ENCODE measurements at places on chromosomes 3 and 15.

DNA sequence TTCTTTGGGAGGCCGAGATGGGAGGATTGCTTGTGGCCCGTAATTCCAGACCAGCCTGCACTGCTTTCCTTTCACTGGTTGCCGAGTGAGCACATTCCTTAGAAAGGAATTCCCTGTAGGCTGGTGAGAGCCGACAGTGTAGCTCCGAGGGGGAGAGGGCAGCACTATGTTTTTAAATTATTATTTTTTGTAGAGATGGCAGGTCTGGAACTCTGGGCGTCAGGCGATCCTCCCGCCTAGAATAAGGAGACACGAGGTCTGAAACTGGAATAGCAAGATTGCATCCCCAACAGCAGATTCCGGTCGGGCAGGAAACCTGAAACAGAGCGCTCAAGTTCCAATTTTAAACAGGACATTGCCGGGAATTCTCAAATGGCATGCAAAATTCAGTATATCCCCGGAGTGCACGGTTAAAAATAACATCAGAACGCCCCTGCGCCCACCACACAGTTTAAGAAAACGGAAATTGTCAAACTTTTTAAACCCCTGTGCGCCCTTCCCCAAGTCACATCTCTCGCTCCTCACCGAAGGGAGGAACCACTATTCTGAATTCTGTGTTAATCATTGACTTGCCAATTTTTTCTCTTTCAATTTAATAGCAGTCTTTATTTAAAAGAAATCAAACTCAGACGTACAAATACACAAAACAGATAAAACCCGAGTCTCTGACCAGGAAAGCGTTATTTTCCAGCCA lies 643 bp upstream of the RNU5B-1 start:
- DNase-seq = peak; percentile 39

DNA sequence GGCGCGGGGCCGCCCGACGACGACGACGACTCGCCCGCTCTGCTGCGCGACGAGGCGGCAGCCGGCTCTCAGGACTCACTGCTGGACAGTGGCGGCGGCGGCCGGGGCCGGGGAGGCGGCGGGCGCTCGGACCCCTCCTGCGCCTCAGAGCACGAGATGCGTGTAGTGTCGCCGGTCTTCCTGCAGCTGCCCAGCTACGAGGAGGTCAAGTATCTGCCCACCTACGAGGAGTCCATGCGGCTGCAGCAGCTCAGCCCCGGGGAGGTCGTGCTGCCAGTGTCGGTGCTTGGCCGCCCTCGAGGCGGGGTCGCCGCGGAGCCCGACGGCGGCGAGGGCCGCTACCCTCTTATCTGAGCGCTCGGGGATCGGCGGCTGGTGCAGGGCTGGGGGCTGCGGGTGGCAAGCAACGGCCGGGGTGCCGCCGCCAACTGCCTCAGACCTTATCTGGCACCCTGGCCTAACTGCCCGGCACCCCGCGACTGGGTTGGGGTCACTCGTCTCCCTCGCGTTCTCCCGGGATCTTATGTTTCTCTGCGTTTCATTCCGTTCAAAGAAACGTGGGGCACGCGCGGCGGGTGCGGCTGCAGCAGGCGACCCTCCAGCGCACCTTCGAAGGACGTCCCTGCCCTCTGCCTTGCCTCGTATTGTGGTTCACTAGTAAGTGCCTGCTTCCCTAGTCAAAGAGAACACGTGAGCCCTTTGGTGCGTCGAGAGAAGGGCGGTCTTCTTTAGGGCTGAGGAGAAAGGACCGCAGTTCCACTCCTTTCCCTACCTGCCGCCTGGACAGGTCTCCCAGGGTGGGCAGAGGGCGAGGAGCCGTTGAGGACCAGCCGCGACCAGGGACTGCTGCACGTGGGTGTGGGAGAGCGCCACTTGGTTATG lies 1.0 kb downstream of the C3orf80 start:
- DNase-seq = peak; percentile 29

- no peak for DNase-seq
These were observed 198.4 kb upstream of the UBE2E1 start for GRCh38 chr3:23607184-23607847.

DNA sequence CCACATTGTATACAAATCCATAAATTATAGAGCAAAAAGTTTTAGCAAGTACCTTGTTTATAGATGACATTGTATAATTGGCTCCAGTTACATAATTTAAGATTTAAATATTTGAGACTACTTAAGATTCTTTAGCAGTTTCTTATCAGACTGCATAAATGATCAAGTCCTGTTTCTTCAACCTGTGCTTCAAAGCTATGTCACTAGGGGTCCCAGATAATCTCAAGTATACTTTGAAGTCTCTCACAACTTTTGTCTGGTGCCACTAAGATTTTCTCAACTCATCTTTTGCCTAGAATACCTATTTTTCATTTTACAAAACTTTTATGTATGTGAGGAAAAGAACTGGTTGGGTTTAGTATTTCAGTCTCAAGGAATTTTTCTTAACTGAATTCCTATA lies 205.5 kb downstream of the STAG1 start:
- no peak for DNase-seq

GRCh38 chr15:80957556-80957955 lies 32.1 kb downstream of the MESD start:
- DNase-seq = no peak

GRCh38 chr3:126570103-126570541 lies 11.4 kb upstream of the C3orf22 start:
- DNase-seq = no peak

DNA sequence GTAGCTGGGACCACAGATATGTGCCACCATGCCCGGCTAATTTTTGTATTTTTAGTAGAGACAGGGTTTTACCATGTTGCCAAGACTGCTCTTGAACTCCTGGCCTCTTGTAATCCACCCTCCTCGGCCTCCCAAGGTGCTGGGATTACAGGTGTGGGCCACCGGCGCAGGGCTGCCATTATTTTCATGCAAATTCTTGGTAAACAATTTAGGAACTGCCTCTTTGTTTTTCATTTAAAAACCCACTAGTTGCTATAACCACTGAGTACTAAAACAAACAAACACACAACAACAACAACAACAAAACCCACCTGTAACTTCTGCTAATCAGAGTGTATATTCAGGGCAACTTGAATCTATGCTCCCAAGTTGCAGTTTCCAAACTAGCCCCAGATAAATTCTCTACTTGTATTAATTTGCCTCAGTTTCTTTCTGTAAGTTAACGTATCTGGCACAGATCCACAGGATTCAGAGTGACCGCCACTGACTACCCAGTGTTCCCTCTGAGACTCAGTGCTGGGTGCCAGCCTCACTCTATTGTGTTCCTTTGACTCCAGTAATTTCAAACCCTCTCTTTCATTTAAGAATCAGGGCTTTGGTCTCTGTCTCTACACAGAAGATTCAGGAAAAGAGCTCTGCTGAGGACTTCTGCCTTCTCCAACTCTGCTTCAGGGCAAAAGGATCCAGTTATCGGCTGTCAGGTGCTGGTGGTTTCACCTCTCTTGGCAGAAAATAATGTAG lies 18.6 kb upstream of the ZNF710 start:
- DNase-seq = no peak

- DNase-seq = no peak
These were observed 21.8 kb upstream of the IL16 start for GRCh38 chr15:81174792-81175327.

- DNase-seq = no peak
These were observed 96.3 kb downstream of the PCSK6 start for GRCh38 chr15:101393172-101393571.

DNA sequence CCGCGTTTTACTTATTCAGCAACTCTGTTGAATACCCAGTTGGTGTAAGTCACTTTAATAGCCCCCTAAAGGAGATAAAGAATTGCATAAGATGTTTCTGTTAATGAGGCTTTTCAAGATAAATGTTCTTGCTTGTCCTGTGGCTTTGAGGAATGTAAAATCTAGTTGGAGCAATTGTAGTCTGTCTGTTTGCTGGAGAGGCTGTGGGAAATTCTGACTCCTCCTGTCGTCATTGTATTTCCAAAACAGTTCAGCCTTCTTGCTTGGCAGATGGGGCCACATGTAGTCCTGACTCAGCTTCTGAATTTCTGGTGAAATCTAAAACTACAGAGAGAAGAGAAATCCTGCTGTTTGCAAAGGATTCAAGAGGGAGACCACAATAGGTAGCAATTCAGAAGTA lies 114.4 kb downstream of the RYR3 start:
- no peak for DNase-seq

DNA sequence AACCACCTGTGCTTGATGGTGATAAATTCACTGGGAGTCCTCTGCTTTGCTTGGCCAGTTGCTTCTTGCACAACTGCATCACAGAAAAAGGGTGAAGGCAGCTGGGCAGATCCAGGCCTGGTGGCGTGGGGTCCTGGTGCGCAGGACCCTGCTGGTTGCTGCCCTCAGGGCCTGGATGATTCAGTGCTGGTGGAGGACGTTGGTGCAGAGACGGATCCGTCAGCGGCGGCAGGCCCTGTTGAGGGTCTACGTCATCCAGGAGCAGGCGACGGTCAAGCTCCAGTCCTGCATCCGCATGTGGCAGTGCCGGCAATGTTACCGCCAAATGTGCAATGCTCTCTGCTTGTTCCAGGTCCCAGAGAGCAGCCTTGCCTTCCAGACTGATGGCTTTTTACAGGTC lies 31.1 kb upstream of the IQCF2 start:
- DNase-seq = no peak

DNA sequence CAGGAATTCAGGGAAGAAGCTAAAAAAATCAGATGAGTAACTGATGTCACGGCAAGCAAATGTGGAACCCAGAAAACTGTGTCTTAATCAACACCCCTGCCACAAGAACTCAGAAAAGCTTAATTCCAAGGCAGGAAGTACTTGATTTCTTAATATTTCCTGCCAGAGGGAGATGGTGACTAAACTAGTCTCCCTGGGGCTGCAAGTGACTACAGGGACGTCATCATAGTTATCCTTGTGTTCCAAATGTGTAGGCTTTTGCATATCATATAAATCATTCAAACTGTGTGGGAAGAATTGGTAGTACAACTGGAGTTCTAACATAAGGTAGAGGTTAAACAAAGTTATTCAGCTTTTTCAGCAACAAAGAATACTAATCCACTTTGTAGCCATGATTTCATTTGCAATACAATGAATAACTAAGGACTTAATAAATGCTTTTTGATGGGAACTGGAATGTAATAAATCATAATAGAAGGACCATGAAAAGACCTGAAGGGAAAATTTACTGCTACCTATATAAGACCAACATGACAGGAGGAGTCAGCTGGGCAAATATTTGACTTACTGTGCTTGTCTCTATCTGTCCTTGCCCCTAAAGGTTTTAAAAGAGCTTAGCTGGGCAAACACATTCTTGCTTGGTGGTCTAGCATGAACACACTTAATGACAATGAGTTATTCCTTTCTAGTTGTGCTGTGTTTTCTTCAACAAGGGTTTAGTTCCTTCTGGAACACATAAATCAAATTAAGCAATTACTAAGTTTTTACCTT lies 76.0 kb upstream of the NECTIN3 start:
- DNase-seq = peak; percentile 59

DNA sequence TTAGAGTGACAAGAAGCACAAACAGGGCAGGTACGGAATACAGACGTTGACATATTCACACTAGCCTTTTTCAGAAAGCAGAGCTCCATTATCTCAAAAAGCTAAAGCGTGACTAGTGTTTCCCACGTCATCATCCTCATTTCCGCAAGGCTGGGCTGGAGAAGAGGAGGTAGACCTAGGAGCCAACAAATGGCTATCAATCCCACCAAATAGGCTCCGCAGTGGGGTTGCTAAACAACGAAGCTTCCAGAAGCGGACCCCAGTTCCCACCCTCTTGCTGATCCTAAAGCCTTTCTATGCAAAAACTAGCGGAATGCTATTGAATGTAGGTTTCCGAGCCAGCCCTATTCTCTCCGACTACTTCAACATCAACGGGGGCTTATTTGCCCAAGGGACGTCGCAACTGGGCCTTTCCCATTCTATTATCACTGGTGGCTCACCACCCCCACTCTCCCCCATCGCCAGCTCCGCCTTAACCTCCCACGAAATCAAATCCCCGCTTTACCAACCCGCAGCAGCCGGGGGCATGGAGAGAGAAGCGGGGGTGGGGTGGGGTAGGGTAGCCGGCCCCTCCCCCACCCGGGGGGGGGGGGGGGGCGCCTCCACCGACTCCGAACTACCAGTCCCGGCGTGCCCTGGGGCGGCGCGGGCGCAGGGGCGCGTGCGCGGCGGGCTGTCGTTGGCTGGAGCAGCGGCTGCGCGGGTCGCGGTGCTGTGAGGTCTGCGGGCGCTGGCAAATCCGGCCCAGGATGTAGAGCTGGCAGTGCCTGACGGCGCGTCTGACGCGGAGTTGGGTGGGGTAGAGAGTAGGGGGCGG lies at the start of gene MORF4L1:
Gene MORF4L1, plus strand, starts transcription at position 736 of the 817 bp plus-strand sequence. CDS start 128 bp downstream, outside the sequence.
- DNase-seq = peak; percentile 99

DNA sequence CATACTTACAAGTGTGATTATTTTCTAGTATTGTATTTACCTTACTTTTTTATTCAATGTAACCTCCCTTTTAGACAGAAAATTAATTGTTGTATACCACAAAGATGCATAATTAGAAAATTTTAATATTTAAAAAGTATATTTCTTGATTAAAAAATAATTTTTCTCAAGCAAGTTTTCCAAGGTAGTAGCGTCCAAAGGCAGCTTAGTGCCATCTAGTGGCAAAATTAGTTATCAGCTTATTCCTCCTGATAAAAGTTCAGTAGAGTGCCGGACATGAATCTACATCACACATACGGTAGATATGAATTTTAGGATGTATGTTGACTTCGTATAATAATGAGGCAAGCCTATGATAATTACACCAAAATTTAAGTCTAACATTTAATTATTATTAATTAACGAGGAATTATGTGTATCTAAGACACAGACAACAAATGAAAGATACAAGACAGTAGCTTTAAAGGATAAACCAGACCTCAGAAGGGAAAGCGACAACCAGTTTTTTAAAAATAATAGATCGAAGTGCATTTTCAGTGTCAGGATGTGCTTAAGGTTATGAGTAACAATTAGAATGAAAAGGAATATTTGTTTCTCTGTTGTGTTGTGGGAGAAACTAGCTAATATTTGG lies 405.9 kb downstream of the ROBO1 start:
- peak; percentile 72 for DNase-seq

- DNase-seq = no peak
These were observed 5.8 kb upstream of the TGFBR2 start for GRCh38 chr3:30600572-30600971.

DNA sequence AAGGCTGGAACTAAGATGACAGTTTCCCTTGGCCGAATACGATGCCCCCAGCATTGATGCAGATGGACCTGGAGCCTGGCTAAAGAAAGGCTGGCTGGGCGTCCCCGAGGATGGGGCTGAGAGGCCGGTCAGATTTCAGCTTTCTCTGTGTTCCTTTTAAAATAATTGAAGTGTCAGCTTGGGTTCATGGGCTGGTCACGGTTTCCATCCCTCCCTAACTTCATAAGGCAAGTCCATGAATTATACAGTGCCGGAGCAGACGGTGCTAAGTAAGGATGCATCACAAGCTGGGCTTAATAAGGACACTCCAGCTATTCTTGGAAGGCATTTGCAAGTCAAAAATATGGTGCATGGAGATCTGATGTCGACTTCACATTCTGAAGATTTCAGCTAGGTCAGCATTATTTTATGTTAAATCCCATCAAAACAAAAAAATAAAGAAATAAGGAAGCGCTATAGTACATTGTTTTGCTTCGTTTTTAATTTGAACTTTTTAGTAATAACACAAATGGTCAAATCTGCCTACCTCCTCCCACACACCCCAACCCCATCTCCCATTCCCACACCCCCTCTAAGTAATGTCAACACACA lies 220.8 kb downstream of the RPLP1 start:
- DNase-seq = no peak
